ENCODE measurements at places on chromosomes 6 and 20.
A peak's percentile ranks its signal among the peaks of the same experiment; 100 is the strongest.

GRCh38 chr6:23784301-23784919, 341.6 kb upstream of the NRSN1 start:
- no peak for DNase-seq

GRCh38 chr6:122200440-122200839, 199.0 kb upstream of the HSF2 start:
- no peak for DNase-seq

DNA sequence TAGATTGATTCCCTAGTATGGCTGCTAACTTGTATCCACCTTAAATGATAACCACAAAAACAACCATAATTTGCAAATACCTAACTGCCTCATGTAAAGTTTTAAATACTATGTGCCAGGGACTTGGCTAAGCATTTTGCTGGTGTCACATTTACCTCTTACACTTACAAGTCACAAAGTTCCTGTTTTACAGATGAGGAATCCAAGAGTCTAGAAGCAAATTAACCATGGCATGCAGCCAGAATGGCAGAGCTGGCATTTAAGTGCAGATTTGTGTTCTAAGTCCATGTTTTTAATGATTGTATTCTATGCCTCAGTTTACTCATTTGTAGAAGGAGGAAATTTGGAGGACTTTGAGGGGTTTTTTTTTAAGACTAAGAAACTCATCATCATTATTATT, 696.7 kb downstream of the PTPRT start:
- DNase-seq: no peak

DNA sequence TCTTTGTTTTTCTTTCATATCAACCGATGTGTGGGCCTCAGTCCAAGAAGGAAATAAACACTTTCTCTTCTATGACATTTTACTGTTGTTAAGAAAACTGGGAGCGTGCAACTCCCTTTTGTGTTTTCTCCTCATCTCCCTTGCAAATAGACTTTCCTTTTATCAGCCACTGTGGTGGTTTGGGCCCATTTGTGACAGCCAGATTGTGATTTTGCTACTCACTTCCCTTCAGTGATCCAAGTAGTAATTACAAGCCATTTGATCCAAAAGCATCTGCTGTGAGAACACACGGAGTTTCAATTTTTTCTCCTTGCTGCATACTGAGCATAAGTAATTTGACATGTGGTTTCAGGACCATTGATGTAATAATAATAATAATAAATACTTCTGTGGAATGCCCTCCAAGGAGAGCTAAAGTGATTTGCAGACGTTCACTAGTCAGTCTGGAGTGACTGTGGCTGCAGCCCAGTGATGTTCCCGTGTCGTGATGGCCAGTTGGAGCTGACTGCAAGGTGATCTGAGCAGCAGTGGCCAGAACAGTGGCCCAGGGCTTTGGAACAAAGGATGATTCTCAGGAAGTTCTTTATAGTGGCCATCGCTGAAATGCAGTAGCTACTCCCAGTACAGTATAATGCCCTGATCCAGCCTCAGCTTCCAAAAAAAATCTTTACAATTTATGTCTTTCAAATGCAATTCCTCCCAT, 91.9 kb upstream of the CLDN20 start:
- DNase-seq: no peak

GRCh38 chr6:16414205-16414604, 175.8 kb downstream of the GMPR start:
- DNase-seq: no peak

DNA sequence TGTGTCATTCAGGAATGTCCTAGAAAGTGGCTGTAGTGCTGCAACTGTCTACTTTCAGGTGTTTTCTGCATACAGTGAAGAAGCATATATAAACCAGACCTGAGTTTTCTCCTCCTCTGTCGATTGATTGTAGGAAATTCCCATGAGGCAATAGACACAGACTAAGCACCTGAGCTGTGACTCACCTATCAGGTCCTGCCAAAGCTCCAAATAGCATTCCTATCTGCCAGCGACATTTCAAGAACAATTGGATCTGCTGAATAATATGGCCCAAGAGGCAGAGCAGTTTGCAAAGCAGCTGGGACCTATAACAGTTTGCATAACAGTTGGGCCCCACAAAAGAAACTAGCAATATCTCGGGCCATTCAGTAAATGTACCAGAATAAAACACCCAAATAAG, 360.4 kb downstream of the HAO1 start:
- DNase-seq: peak; percentile 44

GRCh38 chr6:153947808-153948447, 91.1 kb upstream of the OPRM1 start:
- no peak for DNase-seq

GRCh38 chr6:31074401-31074800, 38.0 kb downstream of the C6orf15 start:
- no peak for DNase-seq

DNA sequence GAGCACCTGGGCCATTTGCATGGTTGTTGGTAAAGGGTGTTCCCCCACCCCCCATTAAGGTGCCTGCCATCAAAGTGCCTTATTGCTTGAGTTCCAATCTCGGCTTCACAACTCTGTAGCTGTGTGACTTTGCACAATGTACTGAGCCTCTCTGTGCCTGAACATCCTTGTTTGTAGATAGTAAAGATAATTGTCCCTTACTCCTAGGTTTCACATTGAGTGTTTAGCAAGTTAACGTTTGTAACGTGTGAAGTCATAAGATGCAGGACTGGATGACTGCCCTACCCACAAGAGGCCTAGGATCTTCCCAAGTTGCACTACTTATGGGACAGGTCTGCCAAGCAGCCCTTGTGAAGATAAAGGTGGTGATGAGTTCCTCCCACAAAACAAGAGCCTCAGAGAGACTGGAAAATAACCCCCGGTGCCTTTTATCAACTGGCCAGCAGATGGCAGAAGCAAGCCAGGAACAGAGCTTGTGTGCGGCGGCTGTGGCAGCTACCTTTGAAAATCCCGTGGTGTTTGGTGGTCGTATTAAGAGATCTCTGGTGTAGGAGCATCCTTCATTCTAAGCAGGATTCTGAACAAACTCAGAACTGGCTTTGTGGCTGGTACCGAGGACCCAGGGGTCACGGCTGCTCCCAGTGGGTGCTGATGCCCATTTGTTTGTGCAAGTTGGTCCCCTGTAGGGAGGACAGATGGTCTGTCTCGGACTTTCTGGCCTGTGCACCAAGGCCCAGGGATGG, 99.1 kb downstream of the CDH26 start:
- no peak for DNase-seq

- DNase-seq: no peak
Measured at GRCh38 chr6:10272591-10272990, 142.3 kb downstream of the TFAP2A start.

DNA sequence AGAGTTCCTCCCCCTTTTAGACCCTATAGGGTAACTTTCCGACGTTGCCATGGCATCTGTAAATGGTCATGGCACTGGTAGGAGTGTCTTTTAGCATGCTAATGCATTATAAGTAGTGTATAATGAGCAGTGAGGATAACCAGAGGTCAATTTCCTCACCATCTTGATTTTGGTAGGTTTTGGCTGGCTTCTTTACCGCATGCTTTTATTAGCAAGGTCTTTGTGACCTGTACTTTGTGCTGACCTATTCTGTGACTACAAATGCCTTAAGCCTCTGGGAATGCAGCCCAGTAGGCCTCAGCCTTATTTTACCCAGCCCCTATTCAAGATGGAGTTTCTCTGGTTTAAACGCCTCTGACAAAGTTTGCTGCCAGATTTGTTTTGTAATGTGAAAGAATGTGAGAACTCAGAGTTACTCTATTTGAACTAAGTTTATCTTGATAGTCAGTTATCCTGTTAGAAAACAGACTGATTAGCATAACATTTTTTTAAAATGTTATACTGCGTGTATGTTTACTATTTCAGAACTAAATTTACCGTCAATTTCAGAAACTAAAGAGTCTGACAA, 111.3 kb upstream of the PRSS16 start:
- no peak for DNase-seq

- no peak for DNase-seq
Measured at GRCh38 chr6:84052204-84052882, 18.8 kb downstream of the MRAP2 start.

- DNase-seq: peak; percentile 27
Measured at GRCh38 chr6:25670793-25671513, 18.9 kb downstream of the SCGN start.

GRCh38 chr6:11188161-11188915, 44.1 kb downstream of the NEDD9 start:
- DNase-seq: peak; percentile 31

GRCh38 chr6:111162504-111162903, 75.2 kb downstream of the SLC16A10 start:
- no peak for DNase-seq

GRCh38 chr6:117840541-117840983, 66.5 kb upstream of the SLC35F1 start:
- no peak for DNase-seq

DNA sequence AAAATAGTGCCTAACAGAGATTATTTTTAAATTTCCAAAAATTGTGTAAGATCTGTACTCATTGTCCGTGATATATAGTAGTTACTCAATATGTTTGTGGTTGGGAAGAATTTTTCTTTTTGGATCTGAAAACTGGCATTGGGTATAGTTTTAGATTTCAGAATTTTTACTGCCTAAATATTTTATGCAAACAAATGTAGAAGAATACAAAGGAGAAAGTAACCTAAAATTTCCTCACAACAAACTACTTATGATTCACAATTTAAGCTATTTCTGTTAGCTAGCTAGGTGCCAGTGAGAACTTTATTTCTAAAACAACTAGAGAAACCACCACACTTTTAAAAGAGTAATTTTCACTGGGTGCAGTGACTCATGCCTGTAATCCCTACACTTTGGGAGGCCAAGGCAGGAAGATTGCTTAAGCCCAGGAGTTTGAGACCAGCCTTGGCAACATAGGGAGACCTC, 38.8 kb downstream of the SESN1 start:
- DNase-seq: no peak

GRCh38 chr6:52077180-52077884, 10.1 kb downstream of the PKHD1 start:
- no peak for DNase-seq

DNA sequence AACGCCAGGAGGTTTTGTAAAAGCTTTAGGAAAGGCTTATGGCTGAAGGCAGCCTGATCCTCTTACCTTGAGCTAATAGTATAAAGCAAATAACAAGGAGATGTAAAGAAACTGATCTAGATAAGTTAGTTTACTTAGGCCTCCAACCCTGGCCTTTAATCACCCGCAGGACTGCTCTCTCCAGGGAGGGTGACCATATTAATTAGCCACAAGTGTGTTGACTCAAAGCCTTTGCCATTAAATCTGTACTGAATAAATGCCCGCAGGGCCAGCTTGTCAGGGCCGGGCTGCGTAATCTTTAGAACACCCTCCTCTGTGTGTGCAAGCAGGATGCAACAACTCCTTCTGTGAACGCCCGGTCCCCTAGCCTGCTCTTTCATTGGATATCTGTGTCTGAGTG, 6.1 kb upstream of the PRSS16 start:
- DNase-seq: peak; percentile 31

- DNase-seq: no peak
Measured at GRCh38 chr20:25277051-25277801, 29.3 kb downstream of the PYGB start.

DNA sequence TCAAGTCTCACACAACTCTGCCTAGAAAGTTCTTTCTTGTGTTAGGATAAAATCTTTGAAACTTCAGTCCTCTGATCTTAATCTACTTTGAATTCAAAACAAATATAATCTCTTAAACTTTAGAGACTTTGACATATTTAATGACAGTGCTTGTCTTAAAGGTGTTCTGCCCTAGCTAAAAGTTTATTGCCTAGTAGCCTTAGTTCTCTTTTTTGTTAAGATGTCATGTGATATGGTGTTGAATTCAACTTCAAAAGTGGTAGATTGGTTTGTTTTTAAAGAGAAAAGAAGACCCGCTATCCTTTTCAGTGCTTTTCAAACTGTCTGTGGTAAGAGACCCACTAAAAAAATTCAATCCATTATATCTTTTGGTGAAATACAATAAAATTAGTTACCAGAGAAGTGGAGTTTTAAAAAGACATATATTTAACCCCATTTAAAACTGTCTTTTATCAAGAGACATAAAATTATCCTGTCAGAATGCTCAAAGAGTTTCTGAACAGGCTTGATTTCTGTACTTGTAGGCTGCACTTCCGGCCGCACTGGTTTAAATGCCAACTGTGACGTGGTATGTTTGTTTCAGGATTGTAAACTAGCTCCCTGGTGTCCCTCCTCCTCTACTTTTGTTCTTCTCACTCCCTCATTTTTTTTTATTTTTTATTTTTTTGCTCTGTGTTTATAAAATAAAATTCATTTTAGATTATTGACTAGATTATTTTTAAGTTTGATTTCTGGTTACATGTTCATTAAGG, 76.5 kb downstream of the QKI start:
- DNase-seq: peak; percentile 27

- no peak for DNase-seq
Measured at GRCh38 chr6:99609905-99610489, 3.4 kb downstream of the PRDM13 start.

DNA sequence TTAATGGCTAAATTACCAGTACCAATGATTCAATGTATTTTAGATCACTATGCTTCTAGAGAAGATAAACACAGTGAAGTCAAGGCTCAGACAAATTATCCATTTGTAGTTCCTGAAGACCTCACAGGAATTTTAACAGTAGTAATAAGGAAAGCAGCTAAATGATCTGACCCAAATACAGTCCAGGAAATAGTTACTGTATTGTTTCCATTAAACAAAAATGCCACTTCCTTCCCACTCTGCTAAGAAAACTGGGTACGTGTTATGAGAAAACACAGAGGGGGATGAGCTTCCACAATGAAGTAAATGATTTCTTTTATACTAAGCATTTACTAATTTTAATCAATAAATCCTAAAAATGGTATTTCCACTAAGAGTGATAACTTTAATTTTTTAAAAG, 127.9 kb downstream of the CDK19 start:
- no peak for DNase-seq

DNA sequence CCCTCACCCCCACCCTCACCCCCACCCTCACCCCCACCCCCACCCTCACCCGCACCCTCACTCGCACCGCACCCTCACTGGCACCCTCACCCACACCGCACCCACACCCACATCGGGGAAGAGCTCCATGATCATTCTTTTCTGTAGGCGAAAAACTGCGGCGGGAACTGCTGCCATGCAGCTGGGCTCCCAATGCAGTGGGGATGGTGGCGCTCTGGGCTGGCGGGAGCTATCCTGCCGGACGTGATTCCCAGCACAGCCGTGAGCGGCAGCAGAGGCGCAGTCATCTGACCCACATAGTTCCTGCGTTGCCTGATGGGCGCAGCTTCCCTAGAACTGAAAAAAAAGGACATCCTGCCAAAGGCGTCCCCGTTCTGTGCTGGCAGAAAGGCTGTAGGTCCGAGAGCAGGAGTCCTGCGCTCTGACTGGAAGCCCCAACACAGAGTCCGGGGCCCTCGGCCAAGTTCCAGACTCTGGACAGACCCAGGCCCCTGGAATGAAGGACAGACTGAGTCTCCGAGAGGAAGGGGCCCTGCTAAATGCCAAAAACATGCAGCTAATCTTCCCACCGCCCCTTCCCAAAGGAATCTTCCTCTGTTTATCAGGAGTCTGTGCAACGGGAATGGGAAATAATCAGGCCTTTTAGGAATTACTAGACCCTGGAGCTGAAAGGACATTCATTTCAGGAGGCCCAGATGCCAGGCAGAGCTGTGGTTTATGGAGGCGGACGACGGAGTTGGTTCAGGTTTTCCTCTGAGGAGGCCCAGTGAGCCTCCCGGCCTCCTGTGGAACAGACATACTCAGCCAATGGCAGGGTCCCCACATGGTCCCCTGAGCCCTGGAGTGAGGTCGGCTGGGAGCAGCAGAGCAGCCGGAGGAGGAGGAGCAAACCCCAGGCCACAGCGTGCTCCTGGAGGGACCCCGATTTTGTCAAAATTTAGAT, 14.1 kb upstream of the TCFL5 start:
- DNase-seq: no peak

GRCh38 chr6:82569022-82569421, 205.4 kb downstream of the TPBG start:
- DNase-seq: no peak

All from epithelial cell of prostate (primary cell).